ENCODE measurements at places on chromosomes 16 and 17.

- DNase-seq, result no peak
These were observed 49.5 kb downstream of the FTO start for GRCh38 chr16:53753431-53753830.

DNA sequence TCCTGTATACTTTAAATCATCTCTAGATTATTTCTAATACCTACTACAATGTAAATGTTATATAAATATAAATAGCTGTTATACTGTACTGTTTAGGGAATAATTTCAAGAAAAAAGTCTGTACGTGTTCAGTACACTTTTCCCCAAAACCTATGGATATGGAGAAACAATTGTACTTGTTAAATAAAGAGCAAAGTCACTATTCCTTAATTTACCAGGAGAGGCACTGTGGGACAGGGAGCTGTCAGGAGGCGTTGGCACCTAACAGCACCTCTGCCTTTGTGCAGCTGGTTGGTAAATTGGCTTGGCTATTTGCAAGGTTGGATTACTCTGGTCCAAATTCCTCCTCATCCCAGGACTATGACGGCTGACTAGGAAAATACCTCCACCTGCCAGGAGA, 28.0 kb downstream of the CRHR1 start:
- no peak for DNase-seq

DNA sequence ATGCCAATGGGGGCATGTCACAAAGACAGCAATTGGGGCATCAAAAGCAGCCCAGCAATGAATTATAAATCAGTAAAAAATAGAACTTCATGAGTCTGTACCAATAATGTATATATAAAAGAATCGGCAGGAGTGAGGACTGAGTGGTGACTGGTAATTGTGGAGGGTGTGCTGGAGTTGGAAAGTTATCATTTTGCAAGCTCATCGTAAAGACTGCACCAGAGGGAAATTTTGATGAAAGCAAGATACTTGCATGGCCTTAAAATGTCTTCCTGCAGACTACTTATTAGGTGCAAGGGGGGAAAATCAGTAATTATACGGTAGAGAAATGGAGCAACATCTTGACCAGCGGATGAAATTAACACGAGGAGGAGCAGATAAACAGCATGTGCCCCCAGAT, 138.9 kb downstream of the AATF start:
- no peak for DNase-seq

- no peak for DNase-seq
These were observed 25.7 kb downstream of the IQCK start for GRCh38 chr16:19743816-19744159.

- DNase-seq, result no peak
These were observed 12.2 kb downstream of the CMC2 start for GRCh38 chr16:80994451-80994850.

DNA sequence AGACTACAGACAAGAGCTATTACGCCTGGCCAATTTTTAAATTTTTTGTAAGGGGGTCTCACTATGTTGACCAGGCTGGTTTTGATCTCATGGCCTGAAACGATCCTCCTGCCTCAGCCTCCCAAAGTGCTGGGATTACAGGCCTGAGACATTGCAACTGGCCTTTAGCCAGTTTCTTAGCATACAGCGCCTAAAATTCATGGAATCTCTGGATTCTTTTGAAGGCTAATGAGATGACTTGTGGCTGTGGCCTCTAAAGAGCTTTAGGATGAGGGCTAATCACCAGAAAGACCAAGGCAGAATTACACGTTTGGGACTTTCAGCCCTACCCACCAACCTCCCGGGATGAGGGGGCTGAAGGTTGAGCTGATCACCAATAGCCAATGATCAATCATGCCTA, 34.6 kb downstream of the AKAP10 start:
- no peak for DNase-seq

GRCh38 chr16:89434490-89434889, 55.9 kb downstream of the ANKRD11 start:
- no peak for DNase-seq

DNA sequence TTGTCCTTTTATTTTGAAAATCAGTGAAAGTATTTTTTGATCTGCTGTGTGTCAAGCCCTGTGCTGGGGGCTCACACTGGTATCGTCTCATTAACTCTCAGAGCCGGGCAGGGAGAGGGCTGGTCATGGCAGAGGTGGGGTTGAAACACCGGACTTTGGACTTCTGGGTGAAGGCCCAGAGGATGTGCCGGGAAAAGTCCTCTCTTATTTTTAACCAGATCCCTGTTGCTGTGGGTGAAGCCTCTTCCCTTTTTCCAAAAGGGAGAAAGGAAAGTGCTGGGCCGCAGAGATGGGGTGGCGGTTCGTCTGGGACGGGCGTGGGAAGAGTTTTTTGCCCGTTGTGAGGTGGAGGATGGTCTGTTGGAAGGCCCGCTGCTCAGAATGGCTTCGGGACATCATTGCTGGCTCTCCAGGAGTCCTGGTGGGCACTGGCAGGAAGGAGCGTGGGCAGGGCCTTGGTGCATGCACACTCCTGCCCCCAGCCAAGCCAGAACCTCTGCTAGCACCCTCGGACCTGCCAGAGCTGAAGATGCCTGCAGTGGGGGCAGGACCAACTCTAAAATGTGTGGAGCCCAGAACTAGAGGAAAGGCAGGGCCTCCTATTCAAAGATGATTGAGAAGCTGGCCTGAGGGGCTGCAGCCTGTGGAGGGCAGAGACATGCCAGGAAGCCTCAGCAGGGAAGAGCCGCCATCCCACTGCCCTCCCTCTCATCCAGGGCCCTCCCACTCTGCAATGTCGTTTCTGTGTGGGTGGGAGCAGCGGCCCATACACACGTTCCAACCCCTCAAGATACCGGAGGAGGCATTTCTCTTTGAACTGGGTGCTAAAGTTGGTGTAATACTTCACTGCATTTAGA, 213.2 kb downstream of the CCDC182 start:
- no peak for DNase-seq

DNA sequence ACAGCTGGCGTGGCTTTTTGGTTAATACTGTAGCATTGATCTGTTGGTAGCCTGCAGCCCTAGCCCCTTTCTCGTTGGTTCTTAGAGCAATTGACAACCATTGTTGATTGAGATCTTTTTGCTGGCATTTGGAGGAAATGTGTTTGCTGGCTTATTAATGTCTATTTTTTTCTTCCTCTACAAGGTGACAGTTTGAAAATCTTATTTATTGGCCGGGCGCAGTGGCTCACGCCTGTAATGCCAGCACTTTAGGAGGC, 1.8 kb downstream of the ATXN2L start:
- DNase-seq, result no peak

GRCh38 chr17:69516225-69516624, 101.7 kb downstream of the MAP2K6 start:
- DNase-seq, result no peak

DNA sequence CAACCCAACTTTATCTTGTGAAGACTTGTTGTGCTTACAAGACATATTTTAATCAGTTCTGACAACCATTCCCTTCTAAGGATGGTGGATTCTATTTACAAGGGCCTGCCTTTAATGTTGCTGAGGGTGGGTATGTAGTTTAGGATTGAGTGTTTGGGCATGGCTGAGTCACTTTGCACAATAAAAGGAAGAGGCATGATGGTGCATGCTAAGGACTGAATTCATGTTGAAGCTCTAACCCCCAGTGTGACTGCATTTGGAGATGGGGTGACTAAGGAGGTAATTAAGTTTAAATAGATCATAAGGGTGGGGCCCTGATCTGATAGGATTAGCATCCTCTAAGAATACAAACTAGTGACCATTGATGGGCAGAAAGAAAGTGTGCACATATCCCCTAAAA, 196.1 kb upstream of the HS3ST3A1 start:
- DNase-seq, result no peak

DNA sequence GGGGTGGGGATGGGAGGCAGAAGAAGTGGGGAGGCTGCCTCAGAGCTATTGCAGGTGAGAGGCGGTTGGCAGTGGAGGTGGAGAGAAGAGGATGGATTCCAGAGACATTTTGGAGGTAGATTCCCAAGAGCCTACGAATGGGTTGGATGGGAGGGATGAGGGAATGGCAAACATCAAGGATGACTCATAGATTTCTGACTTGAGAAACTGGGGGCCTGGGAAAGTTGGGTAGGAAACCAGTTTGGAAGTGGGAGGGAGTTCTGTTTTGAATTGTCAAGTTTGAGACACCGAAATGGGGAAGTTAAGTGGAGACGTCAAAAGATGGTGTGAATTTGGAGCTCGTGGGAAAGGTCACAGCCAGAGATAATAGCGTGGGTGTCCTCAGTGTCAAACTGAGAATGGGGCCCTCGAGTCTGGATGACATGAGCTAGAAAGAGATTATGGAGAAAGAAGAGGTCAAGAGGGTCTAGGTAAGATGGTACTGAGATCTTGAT, 6.2 kb upstream of the CYLD start:
- no peak for DNase-seq

- DNase-seq, result no peak
These were observed 4.7 kb downstream of the PRR29 start for GRCh38 chr17:64002658-64003525.

DNA sequence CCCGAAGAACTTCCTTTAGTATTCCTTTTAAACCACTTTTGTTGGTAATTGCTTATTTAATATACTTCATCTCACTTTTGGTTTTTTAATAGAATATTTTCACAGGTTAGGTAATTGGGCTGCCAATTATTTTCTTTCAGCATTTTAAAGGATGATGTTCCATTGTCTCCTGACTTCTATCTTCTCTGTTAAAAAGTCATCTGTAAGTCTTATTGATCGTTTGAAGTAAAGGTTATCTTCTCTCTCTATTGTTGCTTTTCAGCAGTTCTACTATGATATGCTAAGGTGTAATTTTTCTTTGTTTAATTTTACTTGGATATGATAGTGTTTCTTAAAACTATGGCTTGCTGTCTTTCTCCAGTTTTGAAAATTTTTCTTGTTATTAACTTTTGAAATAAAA, 307.5 kb downstream of the MAP2K4 start:
- no peak for DNase-seq

DNA sequence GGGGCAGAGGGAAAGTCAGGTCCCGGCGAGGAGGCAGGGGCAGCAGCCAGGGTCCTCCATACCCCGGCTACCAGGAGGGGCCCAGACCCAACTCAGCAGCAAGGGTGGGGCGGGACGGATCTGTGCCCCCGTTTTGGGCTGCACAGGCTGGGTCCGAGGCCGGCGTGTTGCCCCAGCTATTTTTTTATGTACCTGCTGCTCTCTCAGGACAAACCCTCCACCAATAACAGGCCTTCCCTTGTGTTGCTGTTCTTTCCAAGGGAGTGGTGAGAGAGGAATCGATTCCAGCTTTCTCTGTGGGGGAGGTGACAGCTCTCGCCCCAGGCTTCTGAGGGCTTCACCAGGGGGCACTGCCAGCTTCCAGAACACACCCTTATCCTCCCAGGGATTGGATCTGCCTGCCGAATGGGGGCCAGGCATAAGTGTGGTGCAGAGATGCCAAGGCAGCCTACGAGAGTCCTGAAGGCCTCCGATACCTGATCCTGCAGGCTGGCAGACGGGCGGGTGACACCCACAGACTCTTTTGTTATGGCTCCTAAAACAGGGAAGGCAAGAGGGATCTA, 22.3 kb downstream of the RTN4RL1 start:
- no peak for DNase-seq

DNA sequence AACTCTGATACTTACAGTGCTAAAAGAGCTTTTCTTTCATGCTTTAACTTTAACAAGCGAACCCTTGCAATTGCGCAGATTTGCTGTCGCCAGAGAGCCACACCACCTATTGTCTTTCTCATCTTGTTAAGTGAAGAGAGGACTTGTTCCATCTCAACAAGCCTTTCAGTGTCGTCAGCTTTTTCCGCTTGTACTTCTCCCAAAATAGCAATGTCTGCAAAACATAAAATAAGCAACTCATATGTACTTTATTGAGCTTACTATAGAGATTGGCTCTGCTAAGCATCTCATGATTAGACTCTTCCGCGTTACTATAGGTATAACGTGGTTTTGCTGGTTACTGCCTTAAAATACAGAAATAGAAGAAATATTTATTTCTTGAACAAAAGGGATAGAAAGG, 51.9 kb downstream of the ABCA8 start:
- DNase-seq, result no peak

GRCh38 chr17:77085926-77086432, 54.8 kb upstream of the SEC14L1 start:
- no peak for DNase-seq

- no peak for DNase-seq
These were observed 205.7 kb upstream of the CPHXL start for GRCh38 chr16:75931970-75932369.

DNA sequence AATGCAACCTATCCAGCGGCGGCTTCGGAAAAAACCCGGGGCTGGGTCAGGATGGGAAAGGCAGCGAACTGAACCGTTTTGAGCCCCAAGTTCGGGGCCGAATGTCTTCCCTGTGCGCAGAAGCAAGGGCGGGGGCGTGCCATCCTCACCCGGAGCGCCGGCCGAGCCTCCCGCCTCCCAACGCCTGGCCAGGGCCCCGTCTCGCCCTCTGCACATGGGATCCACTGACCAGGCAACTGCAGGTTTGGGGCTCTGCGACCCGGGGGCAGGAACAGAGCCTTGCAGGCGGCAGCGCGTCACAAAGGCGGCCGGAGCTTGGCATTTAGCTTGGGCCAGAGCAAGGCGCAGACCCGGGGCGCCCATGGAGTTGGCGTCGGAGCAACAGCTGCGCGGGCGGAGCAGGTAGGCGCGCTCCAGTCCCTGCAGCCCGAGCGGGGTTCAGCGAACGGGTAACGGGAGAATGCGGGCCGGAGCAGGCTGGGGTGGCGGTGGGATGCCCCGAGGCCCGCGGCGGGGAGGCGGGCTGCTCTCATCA, at the start of gene FBXO39:
FBXO39 (plus strand) TSS at position 345 of the 535 bp plus-strand sequence. CDS start 3,654 bp downstream, outside the sequence.
- DNase-seq, result no peak

GRCh38 chr17:8740486-8740885, 4.2 kb downstream of the CCDC42 start:
- peak; percentile 29 for DNase-seq

- DNase-seq, result no peak
These were observed 28.4 kb downstream of the SLC25A10 start for GRCh38 chr17:81740395-81740961.

DNA sequence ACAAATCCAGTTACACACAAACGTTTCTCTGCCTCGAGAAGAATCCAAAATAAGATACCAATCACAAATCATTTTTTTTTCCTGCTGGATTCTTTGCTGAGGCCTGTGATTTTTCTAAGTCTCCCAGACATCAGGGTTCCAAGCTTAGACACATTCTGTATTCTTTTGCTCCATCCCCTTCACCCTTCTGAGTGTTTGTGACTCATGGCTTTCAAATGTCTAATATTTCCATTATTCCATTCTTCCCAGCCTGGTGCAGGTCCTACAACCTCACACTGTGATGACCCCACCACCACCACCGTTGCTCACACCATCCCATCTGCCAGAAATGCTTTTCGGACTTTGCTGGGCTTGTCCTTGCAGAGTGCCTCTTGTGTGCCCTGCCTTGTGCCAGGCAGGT, 480.1 kb downstream of the SOX9 start:
- no peak for DNase-seq

DNA sequence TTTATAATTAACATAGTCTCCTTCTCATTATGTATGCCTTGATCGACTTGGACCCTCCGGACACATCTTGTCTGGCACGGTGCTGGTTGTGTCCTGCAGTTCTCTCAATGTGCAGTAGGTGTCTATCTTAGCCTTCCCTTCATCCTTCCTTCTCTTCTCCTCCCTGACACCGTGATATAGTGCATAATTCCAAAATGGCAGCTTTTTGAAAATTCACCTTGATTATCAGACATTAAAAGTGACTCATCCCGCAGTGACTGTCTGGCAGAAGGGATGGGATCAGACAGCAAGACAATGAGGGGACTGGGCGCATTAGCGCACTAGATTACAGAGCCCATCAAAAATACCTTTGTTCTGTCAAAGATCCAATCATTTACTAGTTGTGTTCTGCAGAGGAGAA, 70.0 kb upstream of the PMFBP1 start:
- no peak for DNase-seq

- DNase-seq, result no peak
These were observed 3.5 kb upstream of the CLEC10A start for GRCh38 chr17:7083592-7083991.

GRCh38 chr17:20059728-20060188, 50.6 kb downstream of the SPECC1 start:
- no peak for DNase-seq

Measured in stimulated activated CD8-positive, alpha-beta memory T cell treated with anti-CD3 and anti-CD28 coated beads, Interleukin-7, amount 100 ng/mL, for 48 hours (primary cell).